Muscle of arm (tissue), 14 donors: ENCODE measurements at places on chromosomes 4 and X.

GRCh38 chr4:24973404-24973746 lies 57.4 kb downstream of the LGI2 start:
- no peak for DNase-seq

- no peak for DNase-seq
Observed at GRCh38 chr4:38618505-38618904, 45.5 kb upstream of the KLF3 start.

- no peak for DNase-seq
Observed at GRCh38 chr4:168633064-168633463, 136.2 kb downstream of the PALLD start.

GRCh38 chrX:129781134-129781672 lies 1.5 kb downstream of the SASH3 start:
- no peak for DNase-seq

GRCh38 chrX:119488749-119489148 lies 20.5 kb downstream of the SLC25A5 start:
- DNase-seq, result no peak

DNA sequence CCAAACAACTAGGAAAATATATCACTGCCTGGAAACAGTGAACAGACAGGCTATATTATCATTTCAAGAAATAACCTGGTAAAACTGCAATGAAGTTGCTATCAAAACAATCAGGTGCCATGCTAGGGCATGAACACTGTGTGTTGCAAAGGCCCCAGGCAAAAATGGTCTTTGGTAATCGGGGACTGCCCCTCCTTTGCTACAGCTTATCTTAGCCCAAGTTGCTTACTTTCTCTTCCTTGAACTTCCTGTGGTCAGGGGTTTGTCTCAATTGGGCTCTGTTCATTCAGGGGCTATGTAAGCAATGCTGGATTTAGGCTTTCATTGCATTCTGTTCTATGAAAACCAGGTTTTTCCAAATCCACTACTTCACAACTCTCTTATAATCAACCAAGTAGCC lies 30.4 kb downstream of the SCML1 start:
- no peak for DNase-seq

- no peak for DNase-seq
Observed at GRCh38 chr4:78002260-78002659, 54.9 kb upstream of the FRAS1 start.

DNA sequence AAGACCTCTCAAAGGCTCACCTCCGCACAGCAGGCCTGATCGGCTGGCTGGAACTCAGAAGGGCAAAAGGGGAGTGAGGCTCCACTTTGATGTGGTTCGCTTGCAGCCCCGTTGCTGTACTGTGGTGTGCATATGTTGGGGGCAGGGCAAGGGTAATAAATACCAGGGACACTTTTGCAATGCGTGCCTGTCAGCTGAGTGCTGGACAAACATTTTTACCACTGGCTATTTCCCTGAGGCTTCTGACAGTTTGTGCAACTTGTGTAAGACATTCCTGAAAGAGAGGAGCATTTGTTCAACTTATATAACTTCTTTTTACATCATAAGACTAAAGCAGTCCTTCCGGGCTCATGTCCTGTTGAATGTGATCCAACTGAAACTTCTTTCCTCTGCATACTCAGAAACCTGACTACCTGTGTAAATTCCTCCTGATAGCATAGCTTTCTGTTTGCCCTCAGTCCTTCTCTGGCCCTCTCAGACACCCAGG lies 82.3 kb downstream of the SPRY1 start:
- DNase-seq, result no peak
